ENCODE measurements at places on chromosomes 4 and X.

- no peak for DNase-seq
Observed at GRCh38 chr4:184932343-184932742, 85.9 kb upstream of the HELT start.

DNA sequence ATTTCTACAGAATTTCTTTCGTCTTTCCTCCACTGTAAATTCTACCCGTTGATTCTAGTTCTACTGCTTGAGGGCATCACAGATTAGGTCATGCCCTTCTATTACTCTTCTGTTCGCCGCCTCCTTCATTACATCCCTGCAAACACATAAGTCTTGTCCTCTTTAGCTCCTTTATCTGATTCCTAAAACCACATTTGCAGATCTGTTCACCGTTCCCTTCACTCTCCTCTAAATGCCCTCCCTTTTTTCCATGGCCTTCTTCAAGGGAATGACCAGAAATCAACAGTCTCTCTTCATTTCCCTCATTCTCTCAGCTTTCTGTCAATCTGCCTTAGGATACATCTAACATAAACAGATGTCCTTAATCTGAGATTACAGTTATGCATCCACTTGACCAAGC is 43.1 kb downstream of the BTC start:
- DNase-seq = no peak

DNA sequence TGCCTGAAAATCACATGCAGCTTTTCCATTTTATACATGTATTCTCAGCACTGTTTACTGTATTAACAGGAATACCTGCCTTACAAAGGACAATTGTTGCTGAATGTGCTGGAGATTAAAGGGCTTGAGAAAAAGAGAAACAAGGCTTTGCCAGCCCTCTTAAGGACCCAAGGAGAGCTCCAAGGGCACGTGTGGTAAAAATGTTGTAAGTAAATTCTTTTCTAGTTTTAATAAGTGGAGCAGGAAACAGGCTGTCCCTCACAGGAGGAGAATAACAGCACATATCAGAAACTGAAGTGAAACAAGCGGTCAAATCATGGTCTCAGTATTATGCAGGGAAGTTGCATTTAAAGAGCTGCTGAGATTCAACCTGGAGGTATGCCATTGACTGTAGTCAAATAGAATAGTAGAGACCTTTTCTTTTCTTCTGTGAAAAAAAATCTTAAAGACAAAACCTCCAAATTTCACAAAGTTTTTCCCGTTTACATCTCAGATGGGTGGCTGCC is 18.5 kb downstream of the IGFBP7 start:
- DNase-seq = no peak

- DNase-seq = no peak
Observed at GRCh38 chr4:145130130-145130529, 32.0 kb downstream of the ABCE1 start.

DNA sequence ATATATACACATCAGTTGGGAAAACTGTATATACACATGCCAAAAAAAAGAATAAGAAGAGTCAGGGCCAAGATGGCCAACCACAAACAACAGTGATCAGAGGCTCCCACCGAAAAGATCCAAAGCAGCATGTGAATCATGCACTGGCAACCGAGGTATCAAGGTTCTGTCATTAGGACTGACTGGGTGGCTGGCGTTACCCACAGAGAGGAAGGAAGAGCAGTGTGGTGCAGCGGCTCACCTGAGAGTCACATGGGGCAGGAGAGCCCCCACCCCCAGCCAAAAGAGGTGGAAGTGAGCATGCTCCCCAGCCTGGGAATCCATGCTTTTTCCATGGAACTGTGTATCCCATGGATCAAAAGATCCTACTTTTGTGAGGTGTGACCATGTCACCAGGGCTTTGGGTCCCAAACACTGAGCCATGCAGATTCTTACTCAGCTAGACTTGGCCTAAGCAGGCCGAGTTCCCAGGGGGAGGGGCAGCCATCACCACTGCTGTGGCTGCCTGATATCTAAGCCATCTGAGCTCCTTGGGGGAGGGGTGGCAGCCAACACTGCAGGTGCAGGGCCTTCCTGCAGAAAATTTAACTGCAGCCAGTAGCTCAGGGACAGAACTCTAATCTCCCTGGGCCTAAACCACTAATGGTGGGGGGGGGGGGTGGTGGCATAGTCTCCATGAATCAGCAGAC is 52.8 kb downstream of the P2RY10 start:
- DNase-seq = no peak

GRCh38 chrX:18871161-18871890 is 112.6 kb downstream of the PHKA2 start:
- DNase-seq = no peak

DNA sequence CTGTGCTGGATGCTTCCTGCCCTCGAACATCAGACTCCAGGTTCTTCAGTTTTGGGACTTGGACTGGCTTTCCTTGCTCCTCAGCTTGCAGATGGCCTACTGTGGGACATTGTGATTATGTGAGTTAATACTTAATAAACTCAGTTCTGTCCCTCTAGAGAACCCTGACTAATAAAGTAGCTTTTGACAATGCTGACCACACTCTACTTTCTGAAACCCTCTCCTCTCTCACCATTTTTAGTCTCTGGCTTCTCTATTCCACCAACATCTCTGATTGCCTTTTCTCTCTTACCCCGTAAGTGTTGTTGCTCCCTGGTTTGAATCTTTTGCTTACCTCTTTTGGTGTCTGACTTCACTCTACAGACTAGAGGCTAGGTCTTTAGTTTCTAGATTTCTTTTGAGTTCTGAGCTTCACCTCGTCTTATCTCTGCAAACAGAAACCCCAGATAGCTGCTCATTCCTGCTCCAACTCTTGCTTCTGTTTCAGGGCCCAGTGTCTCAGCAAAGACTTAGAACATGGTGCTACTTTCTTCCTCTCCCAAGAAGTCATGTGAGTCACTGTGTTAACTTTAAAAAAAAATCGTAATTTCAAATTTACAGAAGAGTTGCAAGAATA is 11.4 kb downstream of the TMSB4X start:
- DNase-seq = no peak

DNA sequence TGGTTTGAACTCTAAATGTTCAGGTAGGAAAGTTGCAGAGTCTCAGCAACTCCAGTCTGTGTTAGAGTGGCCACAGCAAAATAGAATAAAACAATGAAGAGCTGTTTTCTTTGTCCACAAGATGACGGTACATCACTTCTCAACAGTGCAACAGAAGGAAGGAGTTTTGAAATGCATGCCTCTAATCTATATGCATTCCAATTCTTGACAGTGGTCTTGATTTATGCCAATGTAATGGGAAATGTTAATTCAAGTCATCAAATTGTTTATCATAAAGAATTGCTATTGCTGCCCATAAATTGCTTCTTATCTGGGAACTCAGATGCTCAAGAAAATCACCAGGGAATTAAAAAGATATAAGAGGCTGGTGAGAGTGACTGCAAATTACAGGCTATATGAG is 195.5 kb upstream of the PRPS2 start:
- DNase-seq = no peak

- no peak for DNase-seq
Observed at GRCh38 chr4:137981277-137981676, 260.9 kb downstream of the SLC7A11 start.

DNA sequence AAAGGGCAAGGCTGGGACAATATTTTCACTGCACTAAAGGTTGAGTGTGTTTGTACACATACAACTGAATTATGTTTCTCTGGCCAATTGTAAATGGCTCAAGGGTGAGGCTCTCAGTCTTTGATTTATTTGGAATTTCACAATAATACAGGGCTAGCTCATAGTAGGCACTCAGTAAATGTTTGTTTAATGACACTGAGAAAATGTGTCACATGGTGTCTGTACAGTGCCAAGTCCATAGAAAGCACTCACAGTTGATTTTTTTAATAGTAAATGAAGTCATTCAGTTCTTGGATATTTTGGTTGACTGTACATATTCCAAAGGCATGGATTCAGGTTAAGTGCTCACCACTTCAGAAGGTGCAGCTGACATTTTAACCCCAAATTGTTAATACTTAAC is 176.4 kb downstream of the IL1RAPL2 start:
- DNase-seq = no peak

DNA sequence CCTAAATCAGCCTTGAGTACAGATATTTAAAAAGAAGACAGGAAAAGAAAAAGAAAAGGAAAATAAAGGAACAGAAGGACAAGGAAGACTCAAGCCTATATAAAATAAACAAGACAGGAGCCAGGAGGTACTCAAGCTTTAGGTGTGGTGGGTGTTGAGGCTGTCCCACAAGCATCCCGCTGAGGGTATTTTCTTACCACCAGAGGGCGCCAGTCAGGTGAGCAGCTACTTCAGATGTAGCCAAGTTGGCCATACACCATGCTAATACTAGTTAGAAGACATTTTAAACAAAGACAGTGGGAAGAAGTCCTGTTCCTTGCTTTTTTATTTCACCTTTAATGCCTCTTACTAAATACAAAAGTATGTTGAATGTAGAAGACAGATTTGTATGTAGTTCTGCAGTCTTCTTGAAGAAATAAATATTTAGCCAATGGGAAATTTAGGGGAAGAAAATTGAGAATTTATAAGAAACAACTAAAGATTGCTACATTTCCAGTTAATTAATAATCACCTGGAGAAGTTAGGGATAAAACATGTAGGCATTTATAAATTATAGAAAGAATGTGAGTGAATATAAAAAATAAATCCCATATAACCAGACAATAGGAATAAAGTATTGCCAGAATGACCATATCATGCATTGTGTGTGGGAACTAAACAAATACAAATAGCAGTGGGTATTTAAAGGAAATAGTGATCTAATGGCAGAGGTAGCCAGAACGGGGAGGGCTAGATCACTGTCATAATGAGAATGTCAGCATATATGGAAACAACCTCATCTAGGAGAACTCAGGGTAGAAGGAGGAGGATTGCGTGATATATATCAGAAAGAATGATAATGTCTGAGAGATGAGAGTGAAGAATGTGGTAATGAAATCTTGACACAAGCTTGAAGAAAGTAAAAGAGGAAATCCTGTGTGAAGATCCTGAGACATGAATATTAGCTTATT is 71.0 kb downstream of the MTHFD2L start:
- DNase-seq = peak; percentile 72

Measured in activated CD4-positive, alpha-beta T cell treated with anti-CD3 and anti-CD28 coated beads, Interleukin-2, amount 50 U/mL, for 24 hours (primary cell).